ENCODE measurements at places on chromosomes 4 and X. TPM values are rescaled to one million over a fixed set of nuclear protein-coding genes. Genes with fewer than 3 reads are reported as not detected.

- no peak for DNase-seq
These were observed 12.7 kb upstream of the TAF7L start for GRCh38 chrX:101303790-101304189.

ZAR1 gene
- 0.55 TPM for total RNA-seq

GRCh38 chr4:3724319-3725231 is 41.6 kb upstream of the ADRA2C start:
- DNase-seq = no peak

GRCh38 chr4:109072595-109072994 is 229.9 kb downstream of the COL25A1 start:
- DNase-seq = no peak

Data from upper lobe of right lung (tissue), 1 donor.